ENCODE measurements at places on chromosomes 16 and 17. TPM values are rescaled to one million over a fixed set of nuclear protein-coding genes. Genes with fewer than 3 reads are reported as not detected.

GRCh38 chr16:74756203-74756602, 18.4 kb downstream of the FA2H start:
- no peaks in the 10 kb centered on the region for H3K36me3 ChIP-seq
- H3K4me1 ChIP-seq = peaks cover 5% of the 10 kb centered on the region
- H3K4me3 ChIP-seq = no peak overlapping the region
- DNase-seq = no peak
- H3K27ac ChIP-seq = no peak overlapping the region

DNA sequence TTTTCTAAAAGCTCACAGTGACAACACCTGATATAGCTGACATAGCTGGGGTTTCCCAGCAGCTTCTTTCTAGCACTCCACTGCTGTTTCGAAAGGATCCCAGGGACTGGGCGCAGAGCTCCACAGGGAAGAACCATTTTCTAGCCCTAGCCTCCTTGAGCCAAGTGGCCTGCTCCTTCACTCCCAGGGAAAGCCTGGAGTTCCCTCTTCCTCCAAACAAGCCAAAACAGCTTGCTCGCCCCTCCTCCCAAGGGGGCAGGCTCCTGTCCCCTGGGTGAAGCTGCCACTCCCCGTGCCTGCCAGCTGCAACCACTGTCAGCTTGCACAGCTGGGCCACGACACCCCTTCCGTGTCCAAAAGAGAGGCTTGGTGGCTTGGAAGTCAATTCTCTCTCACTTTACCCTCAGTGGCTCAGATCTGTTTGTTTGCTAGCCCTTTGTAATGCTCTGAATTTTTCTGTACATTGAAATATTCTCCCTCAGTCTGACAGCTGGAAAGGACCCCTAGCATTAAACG, 59.8 kb downstream of the CYTH1 start:
- H3K4me3 ChIP-seq = peak overlapping the region; percentile 25
- H3K36me3 ChIP-seq = no peaks in the 10 kb centered on the region
- peak overlapping the region; percentile 58 for H3K27ac ChIP-seq
- no peaks in the 10 kb centered on the region for H3K27me3 ChIP-seq
- no peak for DNase-seq

Gene RANBP10
- 12.6 TPM for total RNA-seq

GRCh38 chr17:80446645-80447405, 29.6 kb downstream of the NPTX1 start:
- peaks cover 9% of the 10 kb centered on the region for H3K4me1 ChIP-seq
- H3K36me3 ChIP-seq = peaks cover 5% of the 10 kb centered on the region
- no peak overlapping the region for H3K27ac ChIP-seq

- no peak overlapping the region for H3K4me3 ChIP-seq
- peaks cover 8% of the 10 kb centered on the region for H3K4me1 ChIP-seq
- no peak for DNase-seq
- no peak overlapping the region for H3K27ac ChIP-seq
Measured at GRCh38 chr16:15564604-15565339, 78.2 kb downstream of the MARF1 start.

DNA sequence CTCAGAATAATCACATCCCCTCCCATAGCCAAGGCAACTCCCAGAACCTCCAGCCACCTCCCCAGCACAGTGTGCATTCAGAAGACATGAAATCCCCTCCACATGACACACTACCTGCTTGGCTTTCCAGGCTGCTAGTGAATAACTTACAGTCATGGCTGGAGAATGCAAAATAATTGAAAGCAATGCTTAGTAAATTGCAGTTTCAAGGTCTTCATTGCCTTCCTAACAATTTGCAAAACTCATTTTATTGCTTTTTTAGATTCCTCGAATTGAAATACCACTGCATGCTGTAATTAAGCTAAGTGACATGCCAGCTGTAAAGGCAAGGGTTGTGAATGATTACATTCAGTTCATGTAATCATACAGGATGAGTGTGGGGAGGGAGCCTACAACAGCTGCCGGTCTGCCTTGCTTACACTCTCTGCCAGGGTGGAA, 29.0 kb upstream of the HOXB13 start:
- H3K4me3 ChIP-seq = no peak overlapping the region
- H3K27ac ChIP-seq = no peak overlapping the region
- peaks cover 28% of the 10 kb centered on the region for H3K4me1 ChIP-seq
- H3K27me3 ChIP-seq = no peaks in the 10 kb centered on the region

GRCh38 chr17:38735161-38735997, 5.2 kb downstream of the CISD3 start:
- peaks cover 3% of the 10 kb centered on the region for H3K36me3 ChIP-seq
- no peaks in the 10 kb centered on the region for H3K27me3 ChIP-seq
- H3K4me3 ChIP-seq = no peak overlapping the region
- DNase-seq = no peak

DNA sequence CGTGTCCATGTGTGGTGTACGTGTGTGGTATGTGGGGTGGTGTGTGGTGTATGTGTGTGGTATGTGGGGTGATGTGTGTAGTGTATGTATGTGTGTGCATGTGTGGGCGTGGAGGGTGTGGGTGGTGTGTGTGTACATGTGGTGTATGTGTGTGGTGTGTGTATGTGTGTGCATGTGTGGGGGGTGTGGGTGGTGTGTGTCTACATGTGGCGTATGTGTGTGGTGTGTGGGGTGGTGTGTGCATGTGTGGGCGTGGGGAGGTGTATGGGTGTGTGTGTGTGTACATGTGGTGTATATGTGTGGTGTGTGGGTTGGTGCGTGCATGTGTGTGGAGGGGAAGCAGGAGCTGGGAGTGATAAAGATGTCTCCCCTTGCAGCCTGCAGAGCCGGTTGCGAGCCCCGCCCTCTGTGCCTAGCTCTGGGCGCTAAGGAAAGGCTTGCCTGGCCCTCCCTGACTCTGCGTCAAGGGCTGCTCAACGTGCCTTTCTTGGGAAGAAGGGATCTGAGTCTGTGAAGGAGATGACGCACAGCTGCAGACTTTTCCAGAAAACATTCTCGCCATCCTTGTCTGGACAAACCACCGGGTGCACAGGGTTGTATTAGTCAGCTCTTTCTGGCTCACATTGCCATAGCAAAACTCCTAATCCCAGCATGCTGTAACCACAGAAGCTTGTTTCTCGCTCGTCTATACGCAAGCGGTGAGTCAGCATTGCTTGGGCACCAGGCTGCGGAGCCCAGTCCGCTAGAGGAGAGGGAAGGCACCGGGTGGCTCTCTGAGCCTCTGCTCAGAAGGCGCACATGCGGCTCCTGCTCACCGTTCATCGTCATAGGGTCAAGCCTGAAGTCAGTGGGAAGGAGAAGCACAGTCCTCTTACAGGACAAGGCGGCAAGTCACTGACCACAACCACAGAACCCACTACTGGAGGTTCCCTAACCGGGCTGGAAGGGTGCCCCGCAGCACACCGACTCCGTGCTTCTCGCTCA, 2.0 kb upstream of the CD300H start:
- peak; percentile 23 for DNase-seq
- H3K4me3 ChIP-seq = no peak overlapping the region
- no peak overlapping the region for H3K27ac ChIP-seq
- H3K27me3 ChIP-seq = no peaks in the 10 kb centered on the region
- H3K36me3 ChIP-seq = no peaks in the 10 kb centered on the region
- no peaks in the 10 kb centered on the region for H3K4me1 ChIP-seq

Gene ZMYND15
- not detected for total RNA-seq

DNA sequence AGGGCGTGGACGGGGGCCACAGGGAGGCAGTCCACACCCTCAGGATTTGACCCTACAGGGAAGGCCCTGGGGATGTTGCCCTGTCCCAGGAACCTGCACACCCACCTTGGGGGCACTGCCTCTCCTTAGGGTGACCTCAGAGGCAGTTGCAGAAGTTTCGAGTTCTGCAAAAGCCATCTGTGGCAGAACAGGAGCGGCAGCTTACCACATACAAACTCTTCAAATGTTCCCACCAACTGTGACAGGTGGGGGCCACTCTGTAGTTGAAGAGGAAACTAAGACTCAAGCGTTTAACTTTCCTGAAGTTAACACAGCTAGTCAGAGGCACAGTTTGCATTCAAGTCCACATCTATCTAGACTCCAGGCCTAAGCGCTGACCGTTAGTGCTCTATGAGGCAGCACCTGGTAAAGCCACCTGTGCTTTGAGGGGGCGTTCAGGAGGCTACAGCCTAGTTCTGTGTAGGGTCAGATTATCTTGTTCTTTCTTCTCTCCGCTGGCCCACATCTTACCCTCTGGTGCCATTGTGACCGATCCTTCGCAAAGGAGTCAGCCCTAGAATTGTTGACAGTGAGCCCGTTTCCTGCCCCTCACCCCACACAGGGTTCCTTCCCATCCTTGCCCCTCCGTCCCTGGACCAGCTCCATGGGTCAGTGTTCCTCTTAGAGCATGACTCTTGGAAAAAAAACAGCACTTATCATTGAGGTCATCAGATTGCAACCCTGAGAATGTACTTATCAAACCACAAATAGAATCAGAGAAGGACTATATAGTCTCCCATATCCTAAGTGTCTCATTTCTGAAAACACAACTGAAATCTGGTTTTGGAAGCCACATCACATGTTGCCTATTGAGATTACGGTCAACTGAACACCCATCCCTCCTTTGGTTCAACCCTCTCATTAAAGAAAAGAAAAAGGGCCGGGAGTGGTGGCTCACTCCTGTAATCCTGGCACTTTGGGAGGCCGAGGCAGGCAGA, 45.4 kb downstream of the CDH1 start:
- DNase-seq = no peak
- no peaks in the 10 kb centered on the region for H3K4me1 ChIP-seq
- no peak overlapping the region for H3K27ac ChIP-seq
- H3K4me3 ChIP-seq = no peak overlapping the region

GRCh38 chr17:80591788-80592187, 47.1 kb downstream of the RPTOR start:
- no peak overlapping the region for H3K4me3 ChIP-seq
- no peak for DNase-seq
- H3K27me3 ChIP-seq = no peaks in the 10 kb centered on the region
- no peak overlapping the region for H3K27ac ChIP-seq

Gene SHBG
- 1.2 TPM for total RNA-seq

DNA sequence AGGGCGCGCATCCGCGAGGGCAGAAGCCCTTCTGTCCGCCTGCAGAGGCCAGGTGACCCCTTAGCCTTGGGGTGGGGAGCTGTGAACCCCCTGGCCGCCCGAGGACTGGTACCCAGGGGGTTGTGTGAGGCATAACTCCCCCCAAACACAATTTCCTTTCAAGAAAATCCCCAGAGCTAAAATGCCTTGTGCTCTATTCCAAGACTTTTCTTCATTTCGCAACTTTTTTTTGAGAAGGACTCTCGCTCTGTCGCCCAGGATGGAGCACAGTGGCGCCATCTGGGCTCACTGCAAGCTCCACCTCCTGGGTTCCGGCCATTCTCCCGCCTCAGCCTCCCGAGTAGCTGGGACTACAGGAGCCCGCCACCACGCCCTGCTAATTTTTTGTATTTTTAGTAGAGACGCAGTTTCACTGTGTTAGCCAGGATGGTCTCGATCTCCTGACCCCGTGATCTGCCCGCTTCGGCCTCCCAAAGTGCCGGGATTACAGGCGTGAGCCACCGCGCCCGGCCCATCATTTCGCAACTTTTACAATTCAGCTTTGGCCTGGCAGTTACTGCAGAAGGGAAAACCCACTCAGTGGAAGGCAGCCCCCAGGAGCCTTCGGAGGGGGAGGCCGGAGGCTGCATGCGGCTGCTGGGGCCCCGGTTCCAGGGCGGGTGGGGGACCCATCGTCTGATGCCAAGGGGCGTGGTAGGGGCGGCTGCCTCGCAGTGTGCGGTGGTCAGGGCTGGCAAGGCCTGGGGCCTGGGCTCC, 963 bp upstream of the APRT start:
- H3K36me3 ChIP-seq = peaks cover 37% of the 10 kb centered on the region
- peak; percentile 52 for DNase-seq
- H3K4me3 ChIP-seq = peak overlapping the region; percentile 86
- H3K27ac ChIP-seq = peak overlapping the region; percentile 84
- H3K4me1 ChIP-seq = peaks cover 35% of the 10 kb centered on the region
- H3K27me3 ChIP-seq = no peaks in the 10 kb centered on the region

GRCh38 chr16:77093309-77093708, 97.7 kb upstream of the MON1B start:
- no peak overlapping the region for H3K27ac ChIP-seq
- H3K36me3 ChIP-seq = no peaks in the 10 kb centered on the region
- H3K4me3 ChIP-seq = no peak overlapping the region
- H3K27me3 ChIP-seq = no peaks in the 10 kb centered on the region
- H3K4me1 ChIP-seq = no peaks in the 10 kb centered on the region

Gene ANKS4B
- total RNA-seq = 0.20 TPM

Gene SEZ6L2
- 4.9 TPM for total RNA-seq

GRCh38 chr17:28759256-28759865, 15.6 kb downstream of the TRAF4 start:
- H3K4me3 ChIP-seq = no peak overlapping the region
- H3K4me1 ChIP-seq = no peaks in the 10 kb centered on the region
- H3K36me3 ChIP-seq = peaks cover 11% of the 10 kb centered on the region
- no peak overlapping the region for H3K27ac ChIP-seq
- no peaks in the 10 kb centered on the region for H3K27me3 ChIP-seq
- no peak for DNase-seq

DNA sequence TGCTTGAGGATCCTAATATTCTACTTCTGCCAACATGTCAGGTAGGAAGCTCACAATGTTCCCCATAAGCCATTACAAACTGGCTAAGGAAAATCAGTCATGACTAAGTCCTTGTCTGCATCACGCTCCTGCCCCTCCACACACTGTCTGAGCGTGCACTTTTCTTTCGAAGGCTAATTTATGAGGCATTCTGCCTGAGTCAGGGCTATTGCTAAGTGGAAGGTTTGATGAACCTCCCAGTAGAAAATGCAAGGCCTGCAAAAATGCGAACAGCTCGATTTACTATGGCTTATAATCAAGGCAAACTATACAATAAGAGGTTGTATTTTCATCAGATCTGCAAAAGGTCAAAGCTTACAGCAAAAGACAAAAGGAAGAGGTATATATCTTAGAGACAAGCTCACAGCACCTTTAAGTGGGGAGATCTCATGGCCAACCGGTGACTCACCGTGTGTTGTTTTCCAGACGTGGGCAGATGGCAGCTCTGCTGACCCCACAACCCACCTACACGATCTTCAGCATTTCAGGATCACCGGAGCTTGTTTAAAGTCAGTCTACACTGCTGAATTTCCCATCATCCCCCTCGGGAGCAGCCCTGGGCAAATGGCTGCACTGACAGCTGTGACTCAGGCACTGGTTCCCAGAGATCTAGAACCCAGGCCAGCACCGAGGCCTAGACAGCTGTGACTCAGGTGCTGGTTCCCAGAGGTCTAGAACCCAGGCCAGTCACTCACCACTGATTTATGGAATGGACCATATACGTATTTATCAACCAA, 26.1 kb downstream of the MEAK7 start:
- DNase-seq = no peak
- H3K4me1 ChIP-seq = no peaks in the 10 kb centered on the region
- H3K27me3 ChIP-seq = no peaks in the 10 kb centered on the region
- no peak overlapping the region for H3K27ac ChIP-seq
- peaks cover 73% of the 10 kb centered on the region for H3K36me3 ChIP-seq

- no peaks in the 10 kb centered on the region for H3K4me1 ChIP-seq
- H3K27ac ChIP-seq = no peak overlapping the region
- H3K27me3 ChIP-seq = no peaks in the 10 kb centered on the region
- DNase-seq = no peak
Measured at GRCh38 chr17:2815781-2816185, 19.5 kb downstream of the RAP1GAP2 start.
